ENCODE measurements at places on chromosomes 13 and 19. TPM values are rescaled to one million over a fixed set of nuclear protein-coding genes. Genes with fewer than 3 reads are reported as not detected.

DNA sequence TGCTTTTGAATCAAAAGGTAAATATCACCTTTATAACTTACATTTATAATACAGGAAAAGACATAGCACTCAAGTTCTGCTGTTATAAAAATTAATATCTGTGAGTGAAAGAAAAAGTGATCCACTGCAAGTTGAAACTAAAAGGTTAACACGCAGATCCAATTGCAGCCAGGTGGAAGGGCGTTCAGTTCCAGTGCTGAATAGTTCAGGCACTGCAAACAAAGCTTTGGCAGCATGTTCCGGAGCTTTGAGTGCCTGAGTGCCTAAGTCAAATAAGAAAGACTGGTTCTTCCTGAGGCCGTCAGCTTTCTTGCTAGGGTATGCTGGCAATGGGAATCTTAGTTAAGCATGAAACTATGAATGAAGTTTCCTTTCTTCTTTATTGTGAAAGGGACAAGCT lies 200.3 kb downstream of the LMO7 start:
- no peak for DNase-seq

GRCh38 chr13:89401264-89401675 lies 1730.1 kb downstream of the SLITRK5 start:
- no peak for DNase-seq

GRCh38 chr13:48235341-48236135 lies 2.5 kb downstream of the ITM2B start:
- DNase-seq = no peak

- DNase-seq = no peak
Observed at GRCh38 chr19:12545267-12545666, 6.0 kb downstream of the ZNF564 start.

The CEACAM4 gene
- not detected for total RNA-seq

Data from activated CD4-positive, alpha-beta T cell treated with anti-CD3 and anti-CD28 coated beads, Interleukin-2, amount 10 ng/mL, durations not matched to agents 7 days and 5 days (primary cell).